HFF-Myc (cell line): ENCODE measurements at places on chromosomes 6 and 20.

DNA sequence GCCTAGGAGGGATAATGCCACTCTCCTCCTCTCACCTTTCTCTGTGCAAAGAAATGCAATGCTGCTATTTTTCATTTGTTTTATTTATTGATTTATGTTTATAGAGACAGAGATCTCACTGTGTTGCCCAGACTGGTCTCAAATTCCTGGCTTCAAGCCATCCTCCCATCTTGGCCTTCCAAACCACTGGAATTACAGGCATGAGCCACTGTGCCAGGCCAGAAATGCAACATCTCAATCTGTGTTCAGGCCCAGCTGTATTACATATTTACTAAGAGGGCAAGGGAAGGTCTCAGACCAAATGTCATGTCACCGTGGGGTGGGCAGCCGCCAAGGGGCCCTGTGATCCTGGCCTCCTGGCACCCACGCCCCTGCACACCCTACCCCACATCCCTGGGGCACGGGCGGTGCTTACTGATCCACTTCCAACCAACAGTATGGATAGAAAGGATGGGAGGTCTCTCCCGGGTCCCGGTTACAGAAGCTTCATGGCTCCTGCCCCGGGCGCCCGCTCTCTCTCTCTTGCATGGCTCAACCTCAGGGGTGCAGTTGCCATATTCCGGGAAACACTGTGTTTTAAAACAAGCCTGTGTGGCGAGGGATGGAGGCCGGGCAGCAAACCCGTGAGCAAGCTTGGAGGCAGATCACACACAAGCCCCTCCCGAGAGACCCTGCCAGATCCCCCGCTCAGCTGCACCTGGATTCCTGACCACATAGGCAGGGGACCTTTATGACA, 111.8 kb downstream of the AGPAT4 start:
- DNase-seq: no peak

DNA sequence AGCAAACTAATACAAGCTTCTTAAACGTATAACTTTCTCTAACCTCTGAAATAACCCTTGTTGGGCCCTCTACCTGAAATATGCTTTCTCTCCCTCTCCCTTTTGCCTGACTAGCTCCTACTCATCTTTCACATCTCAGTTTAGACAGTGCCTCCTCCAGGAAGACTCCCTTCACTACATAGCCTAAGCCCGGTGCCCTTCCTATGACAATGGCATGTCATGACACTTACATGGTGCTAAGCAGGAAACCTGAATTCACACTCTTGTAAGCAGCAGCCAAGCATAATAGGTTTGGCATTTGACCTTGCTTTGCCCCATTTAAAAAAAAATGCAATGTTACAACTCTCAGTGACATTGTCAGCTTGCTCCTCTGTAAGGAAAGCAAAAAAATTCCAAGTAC, 33.1 kb upstream of the FBXL4 start:
- DNase-seq: no peak

DNA sequence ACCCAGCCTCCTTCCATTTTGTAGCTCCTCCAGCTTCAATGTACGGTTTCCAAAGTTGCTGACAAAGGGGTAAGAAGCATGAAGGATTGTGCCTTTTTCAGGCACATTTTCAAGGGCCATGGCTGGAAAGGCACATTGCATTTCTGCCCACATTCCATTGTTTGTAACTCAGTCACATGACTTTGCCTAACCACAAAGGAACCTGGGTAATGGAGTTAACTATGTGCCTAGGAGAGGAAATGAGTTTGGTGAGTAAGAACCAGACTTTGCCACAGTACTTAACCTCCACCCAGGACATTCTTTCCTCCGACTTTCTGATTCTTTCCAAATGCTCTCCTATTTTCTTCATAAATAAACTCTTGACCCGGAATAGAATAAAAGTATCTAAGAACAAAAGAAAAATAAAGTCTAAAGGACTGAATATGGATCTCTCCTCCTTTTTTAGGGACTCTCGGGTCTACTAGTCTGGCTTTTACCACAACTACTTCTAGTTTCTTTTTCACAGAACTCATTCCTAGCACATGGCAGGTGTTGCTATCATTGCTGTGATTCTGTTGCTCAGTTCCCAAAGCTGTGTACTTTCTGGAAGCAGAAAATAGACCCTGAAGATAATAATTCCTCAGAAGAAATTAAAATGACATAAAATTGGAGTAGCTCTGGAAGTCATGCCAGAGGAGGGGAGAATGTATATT, 81.5 kb upstream of the ISM1 start:
- DNase-seq: peak; percentile 12

DNA sequence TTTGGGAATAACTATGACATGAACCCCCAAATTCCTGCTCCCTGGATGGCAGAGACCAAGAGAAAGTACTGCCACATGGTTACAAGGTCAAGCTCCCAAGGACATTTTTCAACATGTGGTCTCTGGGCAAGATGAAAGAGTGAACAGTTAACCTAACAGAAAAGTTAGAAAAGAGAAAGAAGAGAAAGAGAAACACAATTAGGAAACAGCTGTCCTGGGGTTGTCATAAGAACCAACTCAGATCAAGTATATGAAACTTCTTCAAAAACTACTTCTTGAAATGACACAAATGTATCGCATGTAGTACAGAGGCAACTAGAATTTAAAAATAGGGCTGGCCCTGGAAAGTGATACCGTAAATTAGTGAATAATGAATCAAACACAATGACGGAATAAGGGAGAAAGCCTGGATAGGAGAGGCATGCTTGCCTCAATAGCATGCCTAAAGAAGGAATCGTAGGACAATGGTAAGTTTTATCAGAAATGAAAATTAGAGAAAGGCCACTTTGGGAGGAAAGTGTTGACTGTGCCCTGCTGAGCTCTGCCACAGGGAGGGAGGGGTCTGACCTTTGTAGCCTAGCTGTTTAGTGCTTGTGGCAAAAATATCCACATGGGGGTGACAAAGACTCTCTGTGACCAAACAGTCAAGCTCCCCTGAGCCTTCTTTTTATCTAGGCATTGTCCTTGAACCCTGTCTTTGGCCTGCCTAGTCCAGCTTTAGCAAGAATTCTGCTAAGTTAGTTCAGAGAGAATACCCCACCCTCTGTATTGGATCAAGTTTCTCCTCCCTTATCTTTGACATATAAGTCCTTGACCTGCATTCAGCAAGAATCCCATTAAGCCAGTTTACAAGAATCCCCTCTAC, 4.3 kb upstream of the DCBLD1 start:
- no peak for DNase-seq

- DNase-seq: no peak
These were observed 31.9 kb upstream of the EIF2S2 start for GRCh38 chr20:34143951-34144350.

GRCh38 chr6:82767037-82767436, 298.6 kb downstream of the UBE3D start:
- DNase-seq: no peak

- no peak for DNase-seq
These were observed 327.3 kb downstream of the HACE1 start for GRCh38 chr6:104532462-104532861.

GRCh38 chr6:92617721-92618120, 801.6 kb downstream of the EPHA7 start:
- DNase-seq: no peak
